ENCODE measurements at places on chromosomes 6 and 20. TPM values are rescaled to one million over a fixed set of nuclear protein-coding genes. Genes with fewer than 3 reads are reported as not detected.

DNA sequence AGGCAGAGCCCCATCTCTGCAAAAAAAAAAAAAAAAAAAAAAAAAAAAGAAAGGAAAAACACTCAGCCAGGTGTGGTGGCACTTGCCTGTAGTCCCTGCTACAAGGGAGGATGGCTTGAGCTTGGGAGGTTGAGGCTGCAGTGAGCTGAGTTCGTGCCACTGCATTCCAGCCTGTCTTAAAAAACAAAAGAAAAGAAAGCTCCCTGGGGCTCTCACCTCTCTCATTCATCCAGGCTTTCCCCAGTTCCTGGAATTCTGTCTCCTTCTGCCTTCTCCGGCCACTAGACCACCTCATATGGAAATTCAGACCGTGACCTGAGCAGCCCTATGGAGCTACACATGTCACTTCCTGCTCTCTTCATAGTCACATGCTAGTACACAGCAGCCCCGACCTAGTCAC is 101.1 kb upstream of the TAB2 start:
- no peak for DNase-seq

- peak; percentile 10 for DNase-seq
Measured at GRCh38 chr6:5670811-5671561, 335.7 kb downstream of the NRN1 start.

DNA sequence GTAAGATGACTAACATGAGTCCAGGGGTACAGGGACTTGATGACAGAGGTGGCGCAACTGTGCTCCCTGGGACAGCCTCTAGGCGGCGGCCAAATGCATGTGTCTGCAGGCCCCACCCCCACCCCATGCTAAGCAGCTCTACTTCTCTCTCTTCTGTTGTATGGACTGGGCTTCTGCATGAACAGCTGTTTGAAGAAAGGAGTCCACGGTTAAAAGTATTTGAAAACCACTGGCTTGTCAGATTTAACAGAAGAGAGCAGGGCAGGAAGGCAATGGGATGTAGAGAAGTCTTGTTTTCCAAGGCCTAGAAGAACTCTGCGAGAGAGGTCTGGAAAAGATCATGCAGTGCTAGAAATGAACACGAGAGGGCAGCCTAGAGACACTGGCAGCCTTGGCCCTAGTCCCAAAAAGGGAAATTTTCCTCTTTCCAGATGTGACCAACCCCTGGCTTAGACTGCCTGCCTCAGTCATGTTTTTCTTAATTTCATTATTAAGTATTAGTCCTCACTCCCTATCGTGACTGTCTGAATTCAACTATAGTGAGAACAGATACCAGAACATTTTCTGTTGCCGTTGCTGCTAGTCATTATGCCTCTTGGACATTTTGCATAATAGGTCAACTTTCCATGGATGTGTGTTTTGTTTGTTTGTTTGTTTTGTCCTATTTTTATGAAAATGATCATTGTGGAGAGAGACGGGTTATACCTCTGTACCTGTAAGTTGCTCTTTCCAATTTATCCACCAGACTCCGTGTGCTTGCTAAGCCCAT is 265.0 kb downstream of the ADGRG6 start:
- peak; percentile 71 for DNase-seq

DNA sequence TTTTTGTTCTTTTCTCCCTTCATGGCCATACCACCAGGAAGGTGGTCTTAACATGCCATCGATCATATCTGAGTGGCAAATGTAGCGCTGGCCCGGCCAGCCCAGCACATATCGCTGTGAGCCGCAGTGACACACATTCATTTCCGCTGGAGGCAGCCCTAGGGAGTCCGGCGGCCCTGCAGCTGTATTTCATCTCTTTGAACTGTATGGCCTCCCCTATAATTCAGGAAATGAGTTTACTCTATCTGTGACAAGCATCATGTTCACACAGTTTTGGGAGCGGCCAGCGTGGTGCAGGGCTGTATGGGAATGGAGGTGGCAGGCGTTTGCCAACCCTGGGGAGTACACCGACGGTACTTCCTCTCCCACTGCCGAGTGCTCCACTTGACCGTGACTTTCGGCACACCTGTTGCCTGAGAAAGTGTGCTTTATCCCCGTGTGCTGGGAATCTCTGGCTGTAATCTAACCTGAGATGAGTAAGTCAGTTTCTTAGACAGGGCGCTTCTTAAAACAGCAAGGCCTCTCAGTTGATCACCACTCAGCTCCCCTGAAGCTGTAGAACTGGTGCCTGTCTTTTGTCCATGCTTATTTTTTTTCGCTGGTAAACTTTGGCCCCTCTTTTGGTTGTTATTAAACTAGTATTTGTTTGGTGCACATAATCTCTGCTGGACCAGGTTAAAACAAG is 257.1 kb upstream of the TAB2 start:
- DNase-seq: no peak

- no peak for DNase-seq
Measured at GRCh38 chr20:25668446-25668845, 28.2 kb downstream of the ZNF337 start.

DNA sequence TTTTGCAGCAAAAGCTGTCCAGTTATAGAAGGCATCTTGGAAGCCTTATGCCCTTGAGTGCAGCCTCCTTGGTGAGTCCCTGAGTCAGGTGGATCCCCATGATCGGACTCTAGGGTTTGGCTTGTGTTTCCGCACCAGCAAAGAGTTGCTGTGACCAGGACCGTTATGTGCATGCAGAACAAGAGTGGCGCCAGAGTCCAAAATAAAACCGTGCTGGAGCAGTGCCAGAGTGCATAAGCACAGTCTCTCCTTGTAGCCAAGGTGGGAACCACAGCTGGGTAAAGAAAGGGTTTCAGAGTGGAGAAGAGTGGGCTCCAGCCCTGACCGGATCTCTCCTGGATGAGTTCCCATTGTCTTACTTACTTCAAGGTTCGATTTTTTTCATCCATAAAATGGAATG is 58.6 kb downstream of the FOXA2 start:
- no peak for DNase-seq

DNA sequence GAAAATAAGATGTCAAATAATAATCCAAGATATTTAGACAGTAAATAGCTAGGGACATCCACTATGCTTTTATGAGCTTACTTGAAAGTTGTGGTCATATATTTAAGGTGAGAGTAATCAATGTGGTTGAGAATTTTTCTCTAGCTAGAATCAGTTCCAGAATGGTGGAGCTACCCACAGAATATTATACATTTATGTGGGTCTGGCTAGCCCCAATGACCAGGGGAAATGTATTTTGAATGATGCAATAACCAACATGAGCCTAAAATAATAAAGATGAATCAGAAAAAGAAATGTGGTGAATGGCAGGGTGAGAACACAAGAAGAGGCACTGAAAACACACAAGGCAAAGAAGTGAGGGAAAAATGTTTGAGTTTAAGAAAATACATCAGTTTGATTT is 325.7 kb downstream of the TBC1D32 start:
- no peak for DNase-seq

DNA sequence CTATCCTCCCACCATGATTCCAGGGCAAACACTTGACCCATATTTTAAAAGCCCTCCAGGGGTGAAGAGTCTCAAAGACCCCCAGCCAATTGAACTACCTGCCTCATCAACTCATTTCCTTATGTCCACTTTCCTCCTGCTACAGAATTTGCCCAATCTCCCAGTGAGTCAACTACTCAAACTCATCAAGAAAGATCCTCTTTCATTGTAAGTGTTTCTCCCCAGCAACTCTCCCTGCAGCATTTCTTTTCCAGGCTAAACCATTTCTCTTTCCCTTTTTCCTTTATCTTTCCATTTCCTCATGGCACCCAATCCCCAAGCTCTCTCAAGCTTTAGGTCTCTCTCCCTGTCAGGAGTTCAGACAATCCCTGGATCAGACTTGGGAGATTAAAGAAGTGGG is 1.5 kb downstream of the DLK2 start:
- DNase-seq: no peak

GRCh38 chr6:3277851-3278416 is 19.2 kb downstream of the PSMG4 start:
- DNase-seq: no peak

DNA sequence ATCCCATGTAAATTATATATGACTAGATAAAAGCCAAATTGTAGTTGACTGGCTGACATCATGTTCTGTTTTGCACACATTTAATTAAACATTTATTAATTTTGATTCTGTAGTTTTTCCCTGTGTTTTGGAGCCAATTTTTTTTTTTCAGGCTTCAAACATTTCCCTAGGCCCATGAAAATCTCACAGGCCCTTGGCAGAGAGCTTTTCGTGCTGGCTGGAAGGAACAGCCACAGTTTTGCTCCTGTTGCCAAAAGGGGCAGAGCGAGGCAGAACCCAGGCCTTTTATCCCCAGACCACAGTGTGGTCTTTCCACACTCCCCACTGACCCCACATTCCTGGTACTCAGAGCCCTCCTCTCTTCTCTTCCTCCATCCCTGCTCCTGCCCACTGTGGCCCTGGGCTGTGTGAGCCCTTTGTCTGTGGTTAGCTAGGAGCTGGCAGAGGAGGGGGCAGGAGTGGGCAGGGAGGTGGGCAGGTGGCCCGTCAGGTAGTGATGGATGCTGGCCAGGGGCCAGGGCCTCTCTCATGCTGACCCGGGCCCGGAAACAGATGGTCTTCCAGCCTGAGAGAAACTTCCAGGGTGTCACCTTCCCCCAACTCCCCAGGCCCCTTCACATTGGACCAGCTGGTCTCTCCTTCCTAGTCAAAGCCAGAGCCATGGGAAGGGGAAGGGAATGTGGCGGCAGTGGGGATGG is 19.4 kb upstream of the CCM2L start:
- DNase-seq: no peak

GRCh38 chr6:447381-448165 is 56.0 kb downstream of the IRF4 start:
- no peak for DNase-seq

- DNase-seq: no peak
Measured at GRCh38 chr6:72724545-72724944, 102.7 kb downstream of the KCNQ5 start.

GRCh38 chr6:130873746-130874145 is 46.5 kb downstream of the SMLR1 start:
- no peak for DNase-seq

GRCh38 chr6:137764464-137764863 is 102.6 kb upstream of the TNFAIP3 start:
- no peak for DNase-seq

DNA sequence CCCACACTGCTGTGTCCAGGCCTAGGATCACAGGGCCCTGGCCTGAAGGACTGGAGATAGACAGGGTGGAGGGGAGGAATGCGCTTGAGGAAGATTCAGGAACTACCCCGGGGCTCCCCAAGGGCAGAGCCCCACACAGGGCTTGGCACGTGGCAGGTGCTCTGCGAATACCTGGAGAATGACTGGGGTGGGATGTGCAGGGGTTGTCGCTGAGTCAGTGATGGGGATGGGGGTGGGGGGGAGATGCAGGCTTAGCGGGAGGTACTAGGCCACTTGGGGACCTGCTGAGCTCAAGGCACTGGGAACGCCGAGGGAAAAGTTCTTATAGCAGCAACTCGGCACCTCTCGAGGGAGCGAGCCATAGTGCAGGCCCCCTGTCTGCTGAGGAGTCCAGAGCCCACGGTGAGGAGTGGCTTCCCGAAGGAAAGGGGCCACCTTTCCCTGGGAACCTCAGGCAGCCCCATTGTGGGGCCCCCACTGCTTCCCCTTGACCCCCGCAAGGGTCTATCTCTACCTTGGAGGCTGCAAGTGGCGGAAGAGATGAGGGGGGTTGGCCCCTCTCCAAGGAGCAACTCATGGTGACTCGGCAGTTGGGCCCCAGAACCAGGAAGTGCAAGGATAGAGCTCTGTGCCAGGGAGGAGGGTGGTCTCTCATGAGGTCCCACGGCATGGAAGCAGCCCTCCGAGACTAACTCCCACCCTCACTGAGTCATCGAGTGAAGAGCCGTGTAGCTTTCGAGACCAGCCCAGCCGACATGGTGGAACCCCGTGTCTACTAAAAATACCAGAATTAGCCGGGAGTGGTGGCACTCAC is 33.1 kb downstream of the SRC start:
- no peak for DNase-seq

DNA sequence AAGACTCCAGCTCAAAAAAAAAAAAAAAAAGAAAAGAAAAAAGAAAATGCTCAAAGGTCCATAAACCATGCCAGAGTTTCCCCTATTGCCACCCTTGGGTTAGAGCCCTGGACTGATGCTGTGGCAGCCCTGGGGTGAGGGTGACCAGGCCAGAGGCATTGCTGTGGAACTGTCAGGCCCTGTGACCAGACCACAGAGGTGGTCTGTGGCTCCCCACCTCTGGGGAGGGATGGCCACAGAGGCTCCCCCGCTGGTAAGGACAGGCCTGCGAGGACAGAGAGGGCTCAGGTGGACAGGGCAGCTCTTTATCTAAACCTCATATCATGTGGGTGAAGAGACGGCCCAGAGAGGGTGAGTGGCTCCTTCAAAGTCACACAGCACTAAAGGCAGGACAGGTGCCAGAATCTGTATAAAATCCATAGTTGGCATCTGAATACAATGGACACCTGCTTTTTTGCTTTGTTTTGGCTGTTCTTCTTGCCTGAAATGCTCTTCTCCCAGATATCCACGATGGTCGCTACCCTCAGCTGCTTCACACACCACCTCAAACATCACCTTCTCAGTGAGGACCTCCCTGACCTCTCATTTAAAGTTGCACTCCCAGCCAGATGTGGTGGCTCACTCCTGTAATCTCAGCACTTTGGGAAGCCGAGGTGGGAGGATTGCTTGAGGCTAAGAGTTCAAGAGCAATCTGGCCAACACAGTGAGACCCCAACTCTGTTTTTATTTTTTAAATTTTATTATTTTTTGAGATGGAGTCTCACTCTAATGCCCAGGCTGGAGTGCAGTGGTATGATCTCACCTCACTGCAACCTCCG is 22.5 kb upstream of the SPDEF start:
- no peak for DNase-seq

GRCh38 chr20:51382986-51383821 is 159.3 kb downstream of the NFATC2 start:
- DNase-seq: no peak

Gene FGD2
- 48.1 TPM for total RNA-seq

Gene CCN6
- not detected for total RNA-seq

Gene ZSCAN12
- 6.8 TPM for total RNA-seq

Gene FRMD1
- 11.8 TPM for total RNA-seq

Gene SLC13A3
- total RNA-seq: 10.0 TPM

Gene IYD
- under 0.01 TPM for total RNA-seq

Gene MACROD2
- 14.1 TPM for total RNA-seq

Gene PACSIN1
- total RNA-seq: not detected
